ENCODE measurements at places on chromosomes 2 and 18.
A peak's percentile ranks its signal among the peaks of the same experiment; 100 is the strongest.

- peak; percentile 56 for DNase-seq
Observed at GRCh38 chr2:105294844-105295481, 34.6 kb downstream of the TGFBRAP1 start.

GRCh38 chr2:229202646-229203045 lies 68.4 kb downstream of the PID1 start:
- no peak for DNase-seq

- DNase-seq: no peak
Observed at GRCh38 chr2:28269019-28269784, 123.5 kb upstream of the FOSL2 start.

DNA sequence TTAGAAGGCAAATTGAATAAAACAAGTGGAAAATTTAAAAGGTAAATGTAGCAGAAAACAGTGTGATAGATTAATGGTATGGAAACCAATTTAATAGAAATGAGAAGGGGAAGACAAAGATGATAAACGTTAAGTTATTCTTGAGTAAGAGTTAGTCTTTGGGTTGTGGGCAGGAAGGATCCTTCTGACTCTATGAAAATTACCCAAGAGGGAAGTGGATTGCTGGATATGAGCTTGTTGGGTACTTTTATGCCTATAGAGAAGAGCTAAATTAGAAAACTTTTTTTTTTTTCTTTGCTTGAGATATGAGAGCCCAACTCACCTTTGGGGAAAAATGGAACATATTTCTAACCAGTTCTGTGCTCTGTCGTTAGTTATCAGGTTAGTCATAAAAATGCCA lies 144.0 kb downstream of the LDLRAD4 start:
- peak; percentile 47 for DNase-seq

DNA sequence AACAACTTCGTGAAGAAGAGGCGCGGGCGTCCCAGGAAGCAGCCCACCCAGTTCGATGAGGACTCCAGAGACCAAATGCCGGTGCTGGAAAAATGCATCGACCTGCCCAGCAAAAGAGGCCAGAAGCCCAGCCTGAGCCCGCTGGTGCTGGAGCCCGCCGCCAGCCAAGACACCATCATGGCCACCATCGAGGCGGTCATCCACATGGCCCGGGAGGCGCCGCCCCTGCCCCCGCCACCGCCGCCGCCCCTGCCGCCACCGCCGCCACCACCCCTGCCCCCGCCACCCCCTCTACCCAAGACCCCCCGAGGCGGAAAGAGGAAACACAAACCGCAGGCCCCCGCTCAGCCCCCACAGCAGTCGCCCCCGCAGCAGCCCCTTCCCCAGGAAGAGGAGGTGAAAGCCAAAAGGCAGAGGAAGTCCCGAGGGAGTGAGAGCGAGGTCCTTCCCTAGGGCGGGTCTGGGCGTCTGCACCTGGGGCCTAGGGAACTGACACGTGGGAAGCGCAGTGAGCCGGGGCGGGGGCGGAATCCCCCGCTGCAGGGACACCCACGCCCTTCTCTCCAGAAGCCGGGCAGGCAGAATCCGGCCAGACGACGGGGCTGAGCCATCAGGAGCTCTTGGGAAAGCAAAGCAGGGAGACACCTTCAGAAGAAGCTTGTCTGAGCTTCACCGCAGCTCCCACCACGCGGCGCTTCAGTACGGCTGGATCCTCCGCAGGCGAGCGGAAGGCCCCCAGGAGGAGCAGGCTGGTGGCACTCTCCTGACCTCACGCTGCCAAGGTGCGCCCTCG lies 382.8 kb downstream of the SETBP1 start:
- no peak for DNase-seq

DNA sequence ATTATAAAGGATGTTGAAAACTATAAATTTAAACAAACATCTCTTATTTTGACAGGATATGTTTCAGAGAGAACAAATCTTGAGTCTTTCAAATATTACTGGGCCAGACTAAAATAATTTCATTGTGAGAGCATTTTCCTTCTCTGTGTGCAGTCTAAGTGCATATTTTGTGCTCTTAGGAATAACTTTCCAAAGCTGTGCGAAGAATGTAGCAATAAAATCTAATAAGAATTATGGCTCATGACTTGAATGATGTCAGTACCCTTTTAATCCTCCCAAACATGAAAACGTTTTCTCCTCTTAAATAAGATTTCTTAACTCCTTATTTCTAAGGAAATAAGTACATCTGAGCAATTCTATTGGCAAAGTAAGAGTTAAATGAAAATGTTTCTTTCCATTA lies 76.2 kb upstream of the EFEMP1 start:
- DNase-seq: no peak

DNA sequence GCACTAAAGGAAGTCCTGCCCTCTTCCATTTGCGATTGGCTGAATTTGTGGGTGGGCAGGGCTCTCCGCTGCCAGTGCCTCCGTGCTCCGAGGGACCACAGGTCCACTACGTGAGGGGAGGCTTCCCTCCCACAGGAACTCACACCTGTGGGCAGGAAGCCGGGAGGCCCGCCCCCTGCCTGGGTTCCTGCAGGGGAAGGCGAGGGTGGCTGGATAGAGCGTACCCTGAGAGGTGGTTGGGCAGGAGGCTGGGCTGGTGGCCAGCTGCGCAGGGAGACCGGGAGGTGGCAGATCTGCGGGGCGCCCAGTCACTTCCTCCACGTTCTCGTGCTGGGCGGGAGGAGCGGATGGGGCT lies 47.0 kb upstream of the PTH2R start:
- peak; percentile 47 for DNase-seq

DNA sequence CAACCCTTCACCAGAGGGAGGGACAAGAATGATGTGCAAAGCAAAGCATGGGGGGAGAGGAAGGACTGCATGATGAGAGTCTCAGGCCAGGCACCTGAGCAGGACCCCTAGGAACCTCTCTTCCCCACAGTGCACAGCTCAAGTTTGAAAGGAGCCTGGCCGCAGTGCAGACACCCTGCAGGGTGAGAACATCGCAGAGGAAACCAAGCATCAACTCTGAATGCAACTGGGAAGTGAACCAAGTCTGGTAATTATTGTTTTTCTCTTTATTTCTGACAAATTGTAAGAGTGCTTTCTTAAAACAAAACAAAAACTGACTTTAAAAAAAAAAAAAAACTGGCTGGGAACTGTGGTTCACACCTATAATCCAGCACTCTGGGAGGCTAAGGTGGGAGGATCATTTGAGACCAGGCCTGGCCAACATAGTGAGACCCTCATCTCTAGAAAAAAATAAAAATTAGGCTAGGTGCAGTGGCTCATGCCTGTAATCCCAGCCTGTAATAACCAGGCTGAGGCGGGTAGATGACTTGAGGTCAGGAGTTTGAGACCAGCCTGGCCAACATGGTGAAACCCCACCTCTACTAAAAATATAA lies 15.3 kb downstream of the NPC1 start:
- no peak for DNase-seq

- DNase-seq: no peak
Observed at GRCh38 chr2:234329202-234329960, 167.5 kb downstream of the ARL4C start.

DNA sequence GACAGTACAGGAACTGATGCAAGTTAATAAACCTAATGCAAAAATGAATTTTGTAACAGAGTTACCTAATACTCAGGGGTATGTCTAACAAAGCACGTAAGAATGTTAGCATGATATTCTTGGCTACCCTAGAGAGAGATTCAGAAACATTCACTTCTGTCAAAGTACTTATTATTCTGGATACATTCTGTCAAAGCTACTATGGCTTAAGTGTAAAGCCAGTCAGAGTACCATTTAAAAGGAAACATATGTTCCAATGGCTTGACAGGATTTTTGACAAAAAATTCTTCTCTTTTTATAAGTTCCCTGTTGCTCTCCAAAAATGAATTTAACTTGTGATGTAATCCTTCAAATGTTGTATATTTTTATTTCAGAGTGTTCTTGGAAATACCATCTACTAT lies 85.5 kb downstream of the PIGN start:
- DNase-seq: no peak

- no peak for DNase-seq
Observed at GRCh38 chr2:223819891-223820290, 17.5 kb downstream of the AP1S3 start.

GRCh38 chr2:22829791-22830190 lies 555.2 kb upstream of the KLHL29 start:
- DNase-seq: no peak

- peak; percentile 72 for DNase-seq
Observed at GRCh38 chr2:191165176-191165643, 14.4 kb upstream of the STAT4 start.

DNA sequence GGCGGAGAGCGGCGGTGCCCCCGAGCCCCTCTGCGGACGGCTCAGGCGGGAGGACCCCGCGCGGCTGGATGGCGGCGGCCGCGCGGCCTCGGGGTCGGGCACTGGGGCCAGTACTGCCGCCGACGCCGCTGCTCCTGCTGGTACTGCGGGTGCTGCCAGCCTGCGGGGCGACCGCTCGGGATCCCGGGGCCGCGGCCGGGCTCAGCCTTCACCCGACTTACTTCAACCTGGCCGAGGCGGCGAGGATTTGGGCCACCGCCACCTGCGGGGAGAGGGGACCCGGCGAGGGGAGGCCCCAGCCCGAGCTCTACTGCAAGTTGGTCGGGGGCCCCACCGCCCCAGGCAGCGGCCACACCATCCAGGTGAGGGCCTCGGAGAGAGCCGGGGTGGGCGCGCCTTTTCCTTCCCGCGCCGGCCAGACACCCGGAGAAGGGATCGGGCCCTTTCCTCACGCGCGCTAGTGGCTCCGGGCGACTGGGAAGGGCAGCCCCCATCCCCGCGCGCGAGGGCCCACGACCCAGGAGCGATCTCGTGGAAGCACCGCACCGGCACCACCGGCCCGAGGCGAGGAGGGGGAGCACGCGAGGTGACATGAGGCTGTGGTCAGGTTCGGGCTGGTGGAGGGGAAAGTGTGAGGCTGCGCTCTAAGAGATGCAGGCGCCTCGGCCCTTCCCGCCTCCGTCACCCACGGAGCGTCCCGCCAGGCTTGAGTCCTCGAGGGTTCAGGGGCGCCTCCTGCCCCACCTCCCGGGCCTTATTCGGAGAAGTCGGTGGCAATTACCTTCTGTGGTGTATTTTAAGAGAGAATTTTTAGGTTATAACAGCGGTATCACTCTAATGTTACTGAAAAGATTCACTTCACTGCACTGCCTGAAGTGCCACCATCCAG lies 607 bp downstream of the LAMA3 start:
- DNase-seq: no peak

GRCh38 chr2:86012007-86012712 lies 93.5 kb downstream of the POLR1A start:
- DNase-seq: no peak

DNA sequence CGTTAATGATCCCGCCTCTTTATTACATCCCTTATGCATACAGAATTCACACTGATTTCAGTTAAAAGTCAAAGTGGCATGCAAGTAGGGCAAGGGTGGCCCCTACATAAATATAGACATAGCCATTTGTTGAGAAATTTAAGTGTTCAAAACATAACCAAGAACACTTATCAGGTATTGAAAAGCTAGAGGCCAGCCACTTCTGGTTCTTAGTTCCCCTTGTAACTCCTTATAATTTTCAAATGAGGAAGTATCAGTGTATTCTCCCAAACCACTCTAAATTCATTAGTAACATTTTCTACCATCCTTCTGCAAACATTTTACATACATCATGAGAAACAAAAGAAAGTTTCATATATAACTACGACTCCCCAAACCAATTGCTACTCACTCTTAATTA lies 5.8 kb upstream of the ARL5A start:
- peak; percentile 25 for DNase-seq

- no peak for DNase-seq
Observed at GRCh38 chr2:189096769-189097447, 82.7 kb downstream of the COL5A2 start.

DNA sequence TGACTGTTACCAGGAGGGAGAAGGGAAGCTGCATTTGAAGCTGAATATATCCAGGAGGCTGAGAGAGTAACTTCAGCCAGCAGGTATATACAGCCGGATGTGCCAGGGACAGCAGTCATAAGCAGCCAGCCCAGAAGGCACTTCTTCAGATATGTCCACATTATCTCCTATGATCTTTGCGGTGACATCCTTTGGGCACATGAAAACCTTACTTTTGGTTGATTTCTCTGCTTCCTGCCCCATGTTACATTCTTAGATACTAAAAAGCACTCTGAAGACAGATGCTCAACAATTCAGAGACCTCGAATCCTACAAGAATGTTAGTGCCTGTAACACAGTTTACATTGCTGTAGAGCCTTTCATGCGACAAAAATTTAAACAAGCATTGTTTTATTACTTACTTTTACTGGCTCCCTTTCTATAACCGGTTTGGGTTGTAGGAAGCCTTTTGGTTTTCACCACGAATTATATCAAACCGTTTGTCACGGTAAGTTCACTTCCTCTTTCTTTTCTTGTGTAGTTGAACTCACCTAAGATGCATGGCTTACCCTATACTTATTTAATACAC lies 50.3 kb upstream of the TLK1 start:
- DNase-seq: no peak

DNA sequence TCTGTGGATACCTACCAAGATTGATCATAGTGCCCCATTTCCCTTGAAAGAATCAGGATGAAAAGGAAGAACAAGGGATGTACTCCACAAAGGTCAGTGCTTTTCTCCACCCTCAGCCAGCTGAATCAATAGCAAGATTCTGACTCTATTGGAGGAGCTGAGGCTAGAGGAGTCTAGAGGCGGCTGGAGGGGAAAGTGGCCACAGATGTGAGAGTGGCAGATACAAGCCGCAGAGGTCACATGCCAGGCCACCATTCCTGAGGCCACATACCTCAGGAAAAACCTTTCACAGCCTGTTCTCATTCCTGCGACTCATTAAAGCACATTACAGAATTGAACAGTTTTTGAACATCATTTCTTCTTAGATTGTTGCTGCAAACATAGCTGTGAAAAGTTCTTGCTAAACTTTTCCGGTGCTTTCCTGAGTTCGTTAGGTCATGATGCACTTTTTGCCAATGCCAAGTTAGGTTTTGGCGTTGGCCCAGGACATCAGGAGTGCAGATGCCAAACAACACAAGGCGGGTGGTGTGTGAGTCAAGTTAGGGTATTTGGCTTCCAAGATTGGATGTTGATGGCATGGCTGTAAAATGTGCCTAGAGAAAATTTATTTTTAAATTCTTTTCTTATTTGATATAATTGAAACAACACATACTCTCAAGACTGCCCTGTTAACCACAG lies 160.7 kb upstream of the SP5 start:
- no peak for DNase-seq

- no peak for DNase-seq
Observed at GRCh38 chr18:32966141-32966540, 193.3 kb upstream of the KLHL14 start.

DNA sequence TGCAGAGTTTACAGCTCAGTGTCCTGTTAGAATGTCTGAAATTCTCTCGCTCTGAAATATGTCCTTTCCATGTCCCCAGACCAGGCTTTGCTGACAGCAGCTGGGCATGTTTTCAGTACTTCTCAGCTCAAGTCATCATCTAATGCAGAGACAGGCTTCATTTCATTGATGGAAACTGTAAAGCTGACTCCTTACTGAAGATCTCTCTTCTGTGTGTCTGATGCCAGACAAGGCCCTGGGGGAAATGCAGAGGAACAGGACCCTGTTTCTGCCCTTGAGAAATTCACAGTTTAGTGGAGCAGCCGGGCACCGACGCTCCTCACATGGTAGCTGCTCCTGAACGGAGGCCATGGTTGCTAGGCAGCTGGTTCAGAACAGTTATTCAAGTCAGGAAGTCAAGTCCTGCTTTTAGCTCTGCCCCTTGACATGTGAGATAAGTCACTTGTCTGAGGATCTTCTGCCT lies 24.6 kb upstream of the FZD7 start:
- no peak for DNase-seq

- DNase-seq: no peak
Observed at GRCh38 chr2:238380785-238381184, 45.9 kb upstream of the ASB1 start.

- DNase-seq: peak; percentile 68
Observed at GRCh38 chr2:157443090-157443489, 799 bp downstream of the CYTIP start.
